ENCODE measurements at places on chromosomes 11 and 22.

DNA sequence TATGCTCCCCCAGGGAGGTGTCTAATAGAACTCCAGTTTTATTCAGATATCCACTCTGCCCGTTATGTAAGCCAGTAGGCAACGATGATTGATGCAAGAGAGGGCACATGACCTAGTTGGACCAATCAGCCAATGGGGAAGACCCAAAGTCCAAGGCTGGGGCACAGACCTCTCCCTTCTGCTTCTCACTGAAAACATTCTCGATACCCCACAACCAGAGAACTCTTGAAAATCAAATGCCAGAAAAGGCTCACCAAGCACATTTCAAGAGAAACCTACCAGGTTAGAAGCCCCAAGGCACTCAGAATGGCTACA lies 7.4 kb downstream of the HIRA start:
- no peak for DNase-seq

DNA sequence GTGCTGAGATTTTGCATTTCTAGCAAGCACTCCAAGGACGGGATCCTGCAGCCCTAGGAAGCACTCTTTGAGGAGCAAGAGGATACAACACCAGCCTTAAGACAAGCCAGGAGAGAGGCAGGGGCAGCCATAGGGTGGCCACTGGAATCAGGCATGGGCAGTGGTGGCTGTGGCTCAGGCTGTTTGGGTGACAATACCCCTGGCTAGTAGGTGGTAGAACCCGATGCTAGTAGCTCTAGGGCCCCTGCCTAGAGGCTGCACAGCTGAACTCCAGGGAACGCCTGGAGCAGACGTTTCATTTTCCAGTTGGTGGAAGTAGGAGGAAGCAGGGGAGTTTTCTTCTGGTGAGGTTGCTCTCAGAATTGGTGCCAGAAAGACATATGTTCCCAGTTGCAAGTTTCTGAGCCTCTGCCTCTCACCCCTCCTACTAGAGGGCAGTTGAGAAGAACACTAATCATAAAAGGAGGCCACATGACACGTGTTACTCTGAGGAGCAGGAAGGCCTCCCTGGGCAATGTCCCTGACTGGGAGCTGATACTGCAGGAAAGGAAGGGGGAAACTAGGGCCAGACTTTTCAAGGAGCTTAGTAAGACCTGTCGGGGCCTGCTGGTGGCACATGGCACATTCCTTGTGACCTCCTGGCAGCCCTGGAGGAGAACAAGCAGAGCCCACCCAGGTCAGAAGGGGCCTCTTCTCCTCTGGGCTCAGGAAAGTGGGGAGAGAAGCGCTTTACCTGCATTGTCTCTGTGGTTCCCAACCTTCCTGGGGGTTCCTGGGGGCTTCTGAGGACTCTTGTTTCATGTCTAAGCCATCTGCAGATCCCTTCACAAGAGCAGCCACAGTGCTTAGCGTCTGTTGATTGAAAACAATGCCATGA lies 56.6 kb upstream of the DRD2 start:
- peak; percentile 45 for DNase-seq

- DNase-seq, result no peak
Observed at GRCh38 chr11:76035020-76035419, 171.3 kb downstream of the WNT11 start.

DNA sequence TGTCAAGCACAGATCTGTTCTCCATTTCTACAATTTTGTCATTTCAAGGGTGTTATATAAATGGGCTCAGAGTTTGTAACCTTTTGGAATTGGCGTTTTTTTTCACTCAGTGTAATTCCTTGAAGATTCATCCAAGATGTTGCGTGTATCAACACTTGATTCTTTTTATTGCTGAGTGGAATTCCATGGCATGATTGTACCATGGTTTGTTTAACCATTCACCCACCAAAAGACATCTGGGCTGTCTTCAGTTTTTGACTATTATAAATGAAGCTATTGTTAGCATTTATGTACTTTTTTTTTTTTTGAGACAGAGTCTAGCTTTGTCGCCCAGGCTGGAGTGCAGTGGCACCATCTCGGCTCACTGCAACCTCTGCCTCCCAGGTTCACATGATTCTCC lies 2.9 kb downstream of the OOSP1 start:
- DNase-seq, result no peak

GRCh38 chr11:126355926-126356897 lies 726 bp downstream of the ST3GAL4 start:
- no peak for DNase-seq

DNA sequence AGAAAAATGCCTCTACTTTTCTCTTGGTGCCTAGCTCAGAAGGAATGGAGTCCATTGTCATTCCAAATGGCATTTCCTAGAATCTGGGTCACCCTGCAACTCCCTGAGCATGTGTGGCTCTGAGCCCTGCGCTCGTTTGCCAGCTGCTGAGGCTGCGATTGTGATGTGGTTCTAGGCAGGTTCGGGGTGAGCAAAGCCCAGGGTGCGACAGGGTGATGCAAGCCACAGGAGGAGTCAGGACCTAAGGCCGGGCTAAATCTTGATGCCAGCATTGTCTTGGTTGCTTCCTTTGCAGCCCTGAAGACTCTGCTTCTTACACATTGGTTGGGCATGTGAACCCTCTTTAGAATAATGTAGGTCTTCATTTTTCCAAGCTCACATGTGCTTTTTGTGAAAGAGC lies 131.0 kb downstream of the MORC2 start:
- DNase-seq, result no peak

DNA sequence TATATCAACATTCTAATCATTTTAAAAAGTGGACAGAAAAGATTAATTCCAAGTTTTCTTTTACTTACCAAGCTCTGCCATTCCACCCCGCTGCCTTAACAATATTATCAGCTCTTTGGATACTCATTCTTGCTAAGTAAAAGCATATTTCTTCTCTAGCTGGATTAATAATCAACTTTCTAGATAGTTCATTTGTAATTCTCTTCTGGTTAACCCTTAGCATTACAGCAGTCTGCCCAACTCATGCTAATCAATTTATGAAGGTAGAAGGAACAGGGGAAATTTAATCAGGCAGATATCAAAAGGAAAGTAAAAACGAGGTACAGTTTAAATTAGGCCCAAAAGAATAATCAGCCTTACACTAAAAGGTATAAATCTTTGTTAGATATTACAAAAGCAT lies 41.0 kb upstream of the SOX6 start:
- DNase-seq, result no peak

GRCh38 chr22:45971408-45972028 lies 5.4 kb downstream of the WNT7B start:
- DNase-seq, result no peak

DNA sequence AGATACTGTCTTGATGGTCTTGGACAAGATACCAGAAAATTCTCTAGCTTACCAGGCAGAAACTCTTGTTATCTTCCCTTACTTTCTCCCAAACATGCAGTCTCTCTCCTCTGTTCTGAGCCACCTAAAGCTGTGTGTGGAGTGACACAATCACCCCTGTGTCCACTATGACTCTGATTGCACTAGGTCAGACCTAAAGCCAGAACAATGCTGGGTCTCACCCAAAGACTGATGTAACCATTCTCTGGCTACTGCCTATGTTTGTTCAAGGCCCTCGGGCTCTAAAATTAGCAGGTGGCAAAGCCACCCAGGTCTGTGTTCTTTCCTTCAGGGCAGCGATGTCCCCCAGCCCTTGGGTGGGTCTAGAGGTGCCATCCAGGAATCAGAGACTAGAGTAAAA lies 200.5 kb downstream of the KCNA4 start:
- no peak for DNase-seq

- DNase-seq, result peak; percentile 11
Observed at GRCh38 chr11:613369-613968, 2.3 kb downstream of the IRF7 start.

GRCh38 chr11:10680956-10681487 lies 12.5 kb downstream of the IRAG1 start:
- DNase-seq, result no peak

GRCh38 chr11:57500515-57500914 lies 15.0 kb downstream of the SLC43A1 start:
- no peak for DNase-seq

DNA sequence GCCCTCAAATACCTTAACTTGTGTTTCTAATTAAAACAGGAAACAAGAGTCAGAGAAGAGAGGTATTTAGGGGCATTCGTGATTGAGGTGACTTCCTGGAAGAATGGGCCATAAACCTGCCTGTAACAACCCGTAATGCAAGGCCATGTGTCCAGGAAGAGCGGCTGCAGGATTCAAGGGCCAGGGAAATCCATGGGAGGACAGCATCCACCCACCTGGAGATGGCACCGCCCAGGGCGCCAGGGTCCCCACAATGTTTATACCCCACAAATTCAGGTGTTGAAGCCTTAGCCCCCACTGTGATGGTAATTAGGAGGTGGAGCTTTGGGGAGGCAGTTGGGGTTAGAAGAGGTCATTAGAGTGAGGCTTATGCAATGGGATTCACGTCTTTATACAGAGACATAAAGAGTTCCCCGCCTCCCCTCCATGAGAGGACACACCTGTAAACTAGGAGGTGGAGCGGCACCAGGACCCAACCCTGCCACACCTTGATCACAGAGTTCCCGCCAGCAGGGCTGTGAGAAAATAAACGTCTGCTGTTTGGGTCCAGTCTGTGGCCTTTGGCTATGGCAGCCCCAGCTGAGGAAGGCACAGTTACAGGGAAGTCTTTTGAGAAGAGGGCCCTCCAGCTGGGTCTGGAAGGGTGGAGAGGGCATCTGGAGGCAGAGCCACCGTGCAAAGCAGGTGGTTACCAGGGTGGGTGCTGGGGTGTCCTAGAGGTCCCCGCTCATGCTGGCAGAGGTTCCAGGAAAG lies 1394.3 kb downstream of the TBC1D22A start:
- DNase-seq, result no peak

DNA sequence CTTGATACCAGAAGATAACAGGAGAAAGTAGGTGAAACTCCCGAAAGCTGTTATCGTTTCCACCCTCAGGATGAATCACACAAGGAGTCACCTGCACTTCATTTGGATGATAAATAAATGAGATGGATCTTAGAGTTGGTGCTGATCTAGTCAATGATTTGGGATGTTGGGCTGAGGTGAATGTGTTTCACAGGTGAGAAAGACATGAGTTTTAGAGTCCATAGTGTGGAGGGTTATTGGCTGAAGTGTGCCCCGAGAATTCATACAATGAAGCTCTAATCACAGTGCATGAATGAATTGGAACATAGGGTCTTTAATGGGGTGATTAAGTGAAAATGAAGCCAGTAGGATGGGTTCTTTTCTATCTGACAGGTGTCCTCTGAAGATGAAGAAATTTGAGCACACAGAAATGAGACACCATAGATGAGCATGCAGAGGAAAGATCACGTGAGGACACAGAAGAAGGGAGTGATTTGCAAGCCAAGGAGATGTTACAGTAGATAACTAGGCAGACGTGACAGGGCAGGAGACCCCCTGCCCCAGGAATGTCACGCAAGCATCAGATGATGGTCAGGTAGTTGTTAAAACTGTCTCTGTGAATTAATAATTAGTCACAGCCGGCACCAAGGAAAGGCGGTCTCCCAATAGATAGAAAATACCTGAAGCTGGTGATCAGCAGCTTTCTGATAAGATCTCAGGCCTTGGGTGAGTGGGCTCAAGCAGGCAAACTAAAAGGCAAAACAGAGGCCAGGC lies 60.3 kb upstream of the IGLL5 start:
- peak; percentile 84 for DNase-seq

DNA sequence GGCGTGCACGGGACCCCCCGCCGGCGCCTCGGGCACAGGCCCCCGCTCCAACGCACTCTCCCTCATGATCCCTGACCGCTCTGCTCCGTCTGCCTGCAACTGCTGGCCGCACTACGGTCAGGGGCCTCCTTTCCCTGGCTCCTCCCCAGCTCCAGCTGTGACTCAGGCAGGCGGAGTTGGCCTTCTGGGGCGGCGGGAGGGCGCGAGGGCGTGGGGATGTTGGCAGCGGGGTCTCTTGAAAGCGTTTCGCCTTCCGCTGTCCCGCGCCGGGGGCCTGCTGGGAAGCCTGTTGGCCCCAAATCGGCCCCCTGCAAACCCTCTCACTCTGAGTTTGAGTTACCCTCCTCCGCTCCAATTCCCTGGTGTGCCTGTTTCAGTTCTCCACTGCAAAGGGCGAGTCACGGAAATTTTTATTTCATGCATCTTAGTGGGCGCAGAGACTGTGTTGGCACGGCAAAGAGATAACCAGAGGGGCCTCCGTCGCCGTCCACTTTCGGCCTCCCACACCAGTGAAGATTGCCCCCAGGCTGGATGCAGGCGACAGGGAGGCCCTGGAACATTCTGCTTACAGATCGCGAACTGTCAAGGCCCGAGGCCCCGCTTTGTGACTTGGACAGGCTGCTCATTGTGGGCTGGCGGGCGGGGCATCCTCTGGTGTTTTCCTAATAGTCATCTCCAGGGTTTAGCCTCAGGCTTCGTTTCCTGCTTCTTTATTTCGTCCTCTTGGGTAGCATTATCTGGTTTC lies at the start of gene CAVIN3:
Gene CAVIN3 (minus strand): TSS at position 91 of the 745 bp plus-strand sequence. CDS start 25 bp downstream, at position 66.
- no peak for DNase-seq

DNA sequence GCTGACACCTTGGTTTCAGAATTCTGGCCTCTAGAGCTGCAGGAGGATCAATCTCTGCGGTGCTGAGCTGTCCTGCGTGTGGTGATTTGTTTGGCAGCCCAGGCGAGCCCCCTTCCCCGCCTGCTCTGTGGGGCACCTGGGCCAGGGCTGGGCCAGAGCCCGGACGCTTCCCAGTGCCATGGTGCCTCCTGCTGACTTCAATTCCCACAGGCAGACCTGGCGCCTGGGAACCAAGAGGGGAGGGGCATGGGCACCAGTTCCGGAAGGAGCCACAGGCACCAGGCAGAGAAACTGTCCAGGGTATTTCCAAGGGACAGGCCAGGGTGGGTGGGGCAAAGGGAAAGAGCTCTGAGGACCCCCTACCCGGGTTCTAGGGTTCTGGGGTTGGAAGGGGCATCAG lies 197.8 kb downstream of the CTTN start:
- DNase-seq, result no peak

GRCh38 chr11:6402061-6402470 lies 11.8 kb downstream of the SMPD1 start:
- no peak for DNase-seq

DNA sequence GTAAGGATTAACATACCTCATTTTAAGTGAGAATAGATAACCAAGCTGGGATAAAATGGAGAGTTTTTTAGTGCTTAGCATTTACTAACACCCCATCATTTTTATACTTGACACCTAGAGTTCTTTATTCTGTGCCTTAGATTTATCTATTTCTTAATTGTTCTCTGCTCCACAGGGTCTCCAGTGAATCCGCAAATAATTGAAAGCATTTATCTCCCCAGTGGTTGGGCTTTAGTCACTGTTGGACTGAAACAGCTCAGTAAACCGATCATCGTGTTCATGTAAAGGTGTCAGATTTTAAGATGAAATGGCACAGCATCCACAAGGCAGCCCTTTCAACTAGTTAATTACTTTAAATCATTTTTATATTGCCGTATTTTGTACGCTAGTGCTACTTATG lies 17.8 kb upstream of the GRIA4 start:
- no peak for DNase-seq

- DNase-seq, result no peak
Observed at GRCh38 chr22:41772645-41773044, 27.8 kb upstream of the CCDC134 start.
